ENCODE measurements at places on chromosomes 2 and 18.

DNA sequence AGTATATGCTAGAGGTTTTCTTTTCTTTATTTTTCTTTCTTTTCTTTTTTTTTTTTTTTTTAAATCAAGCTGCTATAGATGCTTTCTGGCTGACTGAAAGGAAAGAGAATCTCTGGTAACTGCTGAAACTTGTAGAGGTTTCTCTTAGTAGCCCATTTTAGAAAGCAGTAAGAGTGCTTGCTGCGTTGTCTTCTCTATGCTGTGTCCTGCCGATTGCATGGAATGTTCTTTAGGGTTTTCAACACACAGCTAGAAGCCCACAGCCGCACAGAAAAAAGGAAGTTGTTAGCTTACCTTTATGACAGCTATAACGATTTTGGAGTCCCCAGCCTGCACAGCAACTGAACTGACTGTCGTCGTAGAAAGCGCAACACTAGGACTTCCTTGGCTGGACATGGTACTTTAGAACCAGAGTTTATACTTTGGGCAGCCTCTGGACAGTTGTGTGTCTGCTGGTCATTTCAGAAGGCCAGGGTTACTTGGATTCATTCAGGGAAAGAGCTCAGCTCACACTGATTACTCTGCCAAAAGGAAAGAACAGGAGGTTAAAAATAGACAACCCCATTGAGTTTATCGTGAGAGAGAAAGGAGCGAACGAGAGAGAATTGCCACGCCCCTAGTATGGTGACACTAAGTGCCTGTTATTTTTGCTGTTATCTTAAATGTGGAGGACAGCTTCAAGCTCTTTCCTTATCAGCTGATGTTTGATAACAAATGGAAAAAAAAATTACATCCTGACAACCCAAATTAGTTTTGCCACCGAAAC is at the start of gene CCDC141:
Gene CCDC141, minus strand, starts transcription at position 592 of the 766 bp plus-strand sequence. Its CDS starts 196 bp downstream, at position 396.
- no peak for DNase-seq

DNA sequence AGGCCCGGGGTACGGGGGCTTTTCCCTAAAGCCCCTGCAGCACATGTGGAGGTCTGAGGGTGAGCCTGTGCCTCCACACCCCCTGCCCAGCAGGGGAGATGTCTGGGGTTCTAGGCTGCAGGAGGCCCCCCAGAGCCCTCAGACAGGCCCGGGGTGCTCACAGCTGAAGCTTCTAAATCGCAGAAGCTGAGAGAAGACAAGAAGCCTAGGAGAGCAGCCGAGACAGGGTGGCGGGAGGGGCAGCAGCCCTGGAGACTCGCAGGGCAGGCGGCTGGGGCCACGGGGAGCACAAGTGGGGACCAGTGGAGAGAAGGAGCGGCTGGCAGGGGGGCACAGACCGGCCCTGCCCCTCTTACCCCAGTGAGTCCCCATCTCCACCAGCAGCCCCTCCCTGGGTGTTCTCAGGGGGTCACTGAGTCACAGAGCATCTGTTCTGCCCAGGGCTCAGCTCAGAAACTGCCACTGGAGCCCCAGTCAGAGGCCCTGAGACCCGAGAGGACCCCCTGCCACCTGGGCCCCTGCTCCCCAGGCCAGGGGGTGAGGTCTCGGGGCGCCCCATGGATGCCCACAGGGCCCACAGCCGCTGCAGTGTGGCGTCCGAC is 26.1 kb downstream of the GPC1 start:
- DNase-seq = peak; percentile 1

- no peak for DNase-seq
Measured at GRCh38 chr18:3420919-3421279, 29.1 kb upstream of the TGIF1 start.

DNA sequence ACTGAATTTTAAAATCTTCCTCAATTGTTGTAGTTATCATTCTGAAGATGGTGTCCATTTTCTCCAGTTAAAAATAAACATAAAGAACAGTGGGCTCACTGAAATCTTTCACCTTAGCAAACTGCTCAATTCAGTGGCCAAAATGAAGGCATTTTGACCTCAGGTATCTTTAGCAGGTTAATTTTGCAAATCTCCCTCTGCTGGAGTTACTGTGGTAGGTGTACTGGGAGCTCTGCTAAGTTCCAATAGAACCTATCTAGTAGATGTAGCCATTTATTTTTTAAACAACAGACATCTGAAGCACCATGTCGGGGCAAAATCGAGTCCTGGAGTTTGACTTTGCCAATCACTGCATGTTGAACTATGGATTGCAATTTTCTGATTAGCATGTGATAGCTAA is 177.1 kb downstream of the IRS1 start:
- no peak for DNase-seq

DNA sequence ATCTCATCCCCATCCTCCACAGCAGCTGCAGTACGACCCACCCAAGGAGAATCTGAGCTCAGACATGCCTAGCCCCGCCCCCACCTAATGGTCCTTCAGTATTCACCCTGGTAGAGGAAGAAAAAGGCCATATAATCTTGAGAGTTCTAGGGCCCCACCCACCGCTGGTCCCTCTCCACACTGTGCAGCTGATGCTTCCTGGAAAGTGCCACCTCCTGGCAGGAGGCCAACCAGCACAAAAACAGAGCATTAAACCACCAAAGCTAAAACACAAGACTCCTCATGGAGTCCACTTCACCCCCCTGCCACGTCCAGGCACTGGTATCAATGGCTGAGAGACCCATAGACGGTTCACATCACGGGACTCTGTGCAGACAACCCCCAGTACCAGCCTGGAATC is 40.7 kb downstream of the MC4R start:
- no peak for DNase-seq

GRCh38 chr2:6694555-6694954 is 171.2 kb downstream of the CMPK2 start:
- DNase-seq = no peak

GRCh38 chr2:241895712-241896641 is 26.4 kb downstream of the RTP5 start:
- DNase-seq = no peak

GRCh38 chr2:144215701-144216675 is 303.9 kb downstream of the ZEB2 start:
- DNase-seq = no peak

Measured in nephron progenitor cell (in vitro differentiated cells).